Heart right ventricle (tissue), 16 donors: ENCODE measurements at places on chromosomes 2 and 18. TPM values are rescaled to one million over a fixed set of nuclear protein-coding genes. Genes with fewer than 3 reads are reported as not detected.

The PSMA8 gene
- total RNA-seq, result 0.38 TPM

DNA sequence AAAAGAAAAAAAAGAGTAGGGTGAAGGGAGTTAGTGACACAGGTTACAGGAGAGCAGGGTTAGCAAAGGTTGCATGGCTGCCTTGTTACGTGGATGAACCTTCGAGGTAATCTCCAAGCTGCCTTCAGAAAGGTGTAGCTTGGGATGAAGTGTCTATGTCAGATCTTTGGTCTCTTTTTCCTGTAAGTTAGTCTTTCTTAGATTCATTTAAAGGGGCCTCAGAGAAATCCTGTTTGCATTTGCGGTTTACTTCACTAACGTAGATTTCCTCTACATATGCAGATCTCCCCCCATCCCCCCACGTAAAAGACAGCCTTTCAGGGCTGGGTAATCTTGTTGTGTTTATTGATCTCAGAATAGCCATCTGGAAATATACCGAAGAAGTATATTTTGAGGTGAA, 83.7 kb downstream of the MTA3 start:
- no peak for DNase-seq

DNA sequence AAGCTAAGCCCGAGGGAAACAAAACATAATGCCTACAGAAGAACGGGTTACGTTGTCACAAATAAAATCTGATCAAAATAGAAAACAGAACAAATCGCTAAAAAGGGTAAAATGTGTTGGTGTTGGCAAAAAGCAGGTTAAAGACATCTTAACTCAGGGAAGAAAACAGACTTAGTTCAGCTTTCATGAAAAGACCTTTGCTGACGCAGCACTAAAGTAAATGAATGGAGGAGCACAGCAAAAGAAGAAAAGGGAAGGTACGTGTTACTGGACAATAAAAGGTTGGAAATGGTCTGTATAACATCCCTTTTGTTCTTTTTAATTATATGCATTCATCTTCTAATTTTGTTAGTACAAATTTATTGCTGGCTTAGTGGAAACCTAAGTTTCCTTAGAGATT, 117.4 kb upstream of the DSEL start:
- no peak for DNase-seq

GRCh38 chr18:13428319-13428718, 209.8 kb downstream of the LDLRAD4 start:
- DNase-seq, result no peak

DNA sequence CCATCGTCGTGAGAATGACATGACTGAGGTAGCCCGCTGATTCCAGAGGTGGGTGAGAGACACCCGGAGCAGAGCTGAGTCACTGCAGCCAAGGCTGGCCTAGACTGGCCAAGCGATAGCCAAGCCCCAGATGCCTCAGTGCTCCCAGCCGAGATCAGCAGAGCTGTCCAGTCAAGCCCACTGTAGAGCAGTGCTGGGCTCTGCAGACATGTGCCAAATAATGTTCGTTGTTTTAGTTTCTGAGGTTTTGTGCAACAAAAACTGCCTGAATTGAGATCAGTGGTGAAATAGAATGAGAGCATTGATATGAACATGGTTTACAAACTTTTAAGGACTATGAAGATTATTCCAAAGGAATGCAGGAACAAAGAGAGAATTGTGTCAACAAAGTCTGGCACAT, 42.1 kb downstream of the INSIG2 start:
- DNase-seq, result no peak

DNA sequence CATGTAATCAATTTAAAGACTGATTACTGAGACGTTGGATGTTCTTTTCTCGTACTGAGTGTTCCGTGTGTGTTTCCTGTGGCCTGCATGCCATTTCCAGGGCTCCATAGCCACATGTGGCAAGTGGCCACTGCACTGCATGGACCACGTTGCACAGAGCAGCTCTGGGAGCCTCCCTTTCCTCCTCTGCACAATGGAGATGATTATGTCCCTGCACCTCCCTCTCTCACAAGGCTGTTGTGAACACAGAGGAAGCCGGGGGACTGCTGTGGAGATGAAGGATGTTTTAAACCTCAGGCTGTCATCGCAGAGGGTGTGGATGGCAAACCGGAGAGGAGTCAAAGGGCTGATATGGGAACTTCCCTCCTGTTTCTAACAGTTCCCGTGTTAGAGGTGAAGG, 87.7 kb downstream of the TGOLN2 start:
- peak; percentile 33 for DNase-seq

DNA sequence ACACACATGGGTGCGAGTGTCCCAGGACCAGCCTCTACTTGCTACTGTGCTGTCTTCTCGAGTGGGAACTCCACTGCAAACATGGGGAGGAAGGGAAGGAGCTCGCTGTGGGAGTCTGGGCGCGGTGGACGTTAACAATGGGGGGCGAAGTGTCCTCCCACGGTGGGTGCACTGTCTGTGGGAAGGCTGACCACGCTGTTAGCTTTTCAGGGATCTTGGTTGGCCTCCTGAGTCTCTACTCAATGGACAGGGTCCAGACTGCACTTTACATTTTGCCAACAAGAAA, 146.7 kb downstream of the MBP start:
- no peak for DNase-seq

The RTP5 gene
- total RNA-seq, result not detected

DNA sequence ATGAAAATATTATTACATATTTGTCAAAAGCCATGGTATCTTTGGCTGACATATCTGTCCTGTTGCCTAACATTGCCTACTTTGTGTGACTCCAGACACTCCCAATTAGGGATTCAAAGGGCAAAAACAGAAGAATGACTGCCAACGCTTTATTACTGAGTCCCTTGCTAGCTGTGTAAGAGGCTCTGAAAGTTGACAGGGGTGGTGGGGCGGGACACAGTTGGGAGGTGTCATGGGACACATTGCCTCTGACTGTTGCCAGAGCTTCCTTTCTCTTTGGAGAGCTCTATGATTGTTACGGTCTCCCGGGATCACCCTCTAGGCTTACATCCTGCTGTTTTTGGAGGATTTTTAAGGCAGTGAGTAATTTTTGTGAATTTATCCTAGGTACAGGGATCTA, 249.6 kb upstream of the ACVR2A start:
- peak; percentile 11 for DNase-seq

DNA sequence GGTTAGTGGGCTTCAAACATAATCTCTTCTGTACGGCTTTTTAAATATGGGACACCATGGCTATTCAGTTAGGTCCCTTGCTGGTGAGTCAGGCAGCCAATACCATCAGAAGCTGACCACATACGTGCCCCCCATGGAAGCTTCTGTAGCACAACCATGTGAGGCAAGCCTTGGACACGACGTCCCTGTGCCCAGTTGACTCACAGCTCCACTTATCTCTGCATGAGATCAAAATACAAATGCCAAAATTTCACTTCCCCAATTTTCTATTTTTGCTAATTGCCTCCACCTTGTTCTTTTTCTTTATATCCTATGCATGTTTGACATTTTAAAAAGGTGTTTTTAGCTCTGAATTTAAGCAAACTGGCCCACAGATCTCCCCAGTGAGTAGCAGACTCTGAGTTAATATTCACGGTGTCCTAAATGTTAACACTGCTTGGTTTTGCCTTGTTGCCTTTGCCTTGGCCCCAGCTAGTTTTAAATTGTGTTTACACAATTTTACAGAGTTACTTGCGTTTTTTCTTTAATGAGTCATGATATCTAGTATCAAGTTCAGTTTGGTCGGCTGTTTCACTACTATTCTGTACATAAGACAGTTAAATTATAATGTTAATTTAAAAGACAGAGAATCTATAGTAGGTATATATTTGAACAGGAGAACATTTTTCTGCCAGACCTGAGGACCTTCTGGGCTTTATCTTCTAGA, 77.5 kb downstream of the CDCA7 start:
- DNase-seq, result no peak

The GPR39 gene
- total RNA-seq, result not detected

DNA sequence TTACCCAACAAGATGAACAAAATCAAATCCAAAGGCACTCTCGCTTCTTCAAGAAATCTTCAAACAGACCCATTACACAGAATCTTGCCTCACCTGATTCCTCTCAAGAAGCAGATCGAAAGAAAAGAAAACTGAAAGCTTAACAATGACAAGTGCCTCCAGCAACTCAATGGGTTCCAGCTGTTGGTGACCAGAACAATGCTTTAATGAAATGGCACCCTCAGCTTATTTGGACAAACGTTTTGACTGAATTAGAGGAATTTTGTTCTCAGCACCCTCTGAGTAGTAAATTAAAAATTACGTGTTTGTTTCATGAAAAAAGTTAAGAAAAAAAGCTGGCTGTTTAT, 211.0 kb downstream of the ZNF521 start:
- DNase-seq, result no peak

GRCh38 chr2:181657379-181657778, 474 bp upstream of the CERKL start:
- no peak for DNase-seq

GRCh38 chr2:207926133-207926988, 99.0 kb downstream of the PLEKHM3 start:
- DNase-seq, result peak; percentile 26

DNA sequence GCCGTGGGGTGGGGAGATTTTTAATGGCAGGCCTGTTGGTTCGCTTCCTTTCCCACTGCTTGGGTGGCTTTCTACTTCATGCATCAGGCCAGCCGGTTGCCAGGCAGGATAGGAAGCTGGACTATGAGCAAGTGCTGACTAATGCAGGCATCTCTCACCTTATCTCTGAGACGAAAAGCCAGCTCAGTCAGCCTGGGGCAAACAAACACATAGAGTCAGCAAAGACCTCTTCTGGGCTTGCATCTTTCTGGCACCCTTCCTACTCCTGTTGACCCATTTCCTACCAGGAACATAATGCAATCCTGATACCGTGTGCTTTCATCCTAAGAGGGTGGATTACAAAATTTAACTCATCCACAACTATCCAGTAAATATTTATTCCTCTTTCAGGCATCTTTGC, 416.6 kb upstream of the MEX3C start:
- peak; percentile 5 for DNase-seq

The CNDP1 gene
- total RNA-seq, result not detected

DNA sequence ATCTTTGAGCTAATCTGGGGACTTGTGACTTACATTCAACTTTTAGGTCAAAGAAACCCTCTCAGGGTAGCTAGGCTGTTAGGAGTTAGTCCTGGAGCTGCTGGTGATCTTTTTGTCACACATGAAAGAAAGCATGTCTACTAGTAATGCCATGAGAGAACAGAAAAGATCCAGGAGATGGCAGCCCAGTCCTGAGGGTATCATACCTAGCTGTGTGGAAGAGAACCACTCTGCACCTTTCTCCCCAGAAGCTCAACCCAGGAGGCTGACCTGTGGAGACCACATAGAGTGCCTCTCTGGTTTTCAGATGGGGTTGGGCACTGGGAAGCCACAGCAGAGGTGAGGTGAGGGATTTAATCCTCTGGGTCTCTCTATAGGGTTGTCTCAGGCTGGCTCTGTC, 460.2 kb upstream of the UBE2E3 start:
- no peak for DNase-seq

DNA sequence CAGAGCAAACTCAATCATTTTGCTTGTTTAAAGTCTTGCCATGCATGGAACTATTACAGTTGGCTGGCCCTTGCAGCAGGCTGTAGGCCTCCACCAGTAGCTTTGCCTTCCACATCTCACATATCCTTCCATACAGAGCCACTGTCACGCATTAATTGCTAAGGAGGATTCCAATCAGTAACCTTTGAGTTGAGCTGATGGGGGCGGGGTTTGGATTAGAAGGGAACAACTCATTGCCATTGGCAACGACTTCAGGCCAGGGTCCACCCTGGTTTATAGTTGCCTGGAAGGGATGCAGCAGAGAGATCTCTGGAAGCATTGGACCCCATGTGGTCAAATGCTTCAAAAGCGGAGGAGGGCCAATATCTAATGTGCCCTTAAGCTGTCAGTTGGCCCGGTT, 63.3 kb upstream of the TTC39C start:
- no peak for DNase-seq

The KCNJ3 gene
- 1.4 TPM for total RNA-seq

The MOCOS gene
- total RNA-seq, result 0.06 TPM

DNA sequence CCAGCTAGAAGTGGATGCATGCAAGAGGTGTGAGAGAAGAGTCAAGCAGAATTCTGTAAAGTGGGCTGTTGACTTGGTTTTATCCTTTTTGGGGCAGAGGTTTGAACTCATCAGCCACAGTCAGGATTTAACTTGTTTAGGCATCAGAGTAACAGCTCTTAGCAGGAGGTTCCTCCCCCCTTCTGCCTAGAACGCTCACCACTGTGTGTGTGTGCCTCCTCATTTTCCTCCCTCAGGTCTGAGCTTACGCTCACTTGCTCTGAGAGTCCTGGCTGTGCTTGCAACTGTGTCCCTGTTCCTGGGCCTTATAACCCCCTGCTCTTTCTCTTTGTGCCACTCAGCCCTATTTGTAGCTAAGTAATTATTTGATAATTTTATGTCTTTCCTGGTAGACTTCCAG, 167.9 kb downstream of the TMEM182 start:
- DNase-seq, result no peak

The DSG4 gene
- not detected for total RNA-seq

DNA sequence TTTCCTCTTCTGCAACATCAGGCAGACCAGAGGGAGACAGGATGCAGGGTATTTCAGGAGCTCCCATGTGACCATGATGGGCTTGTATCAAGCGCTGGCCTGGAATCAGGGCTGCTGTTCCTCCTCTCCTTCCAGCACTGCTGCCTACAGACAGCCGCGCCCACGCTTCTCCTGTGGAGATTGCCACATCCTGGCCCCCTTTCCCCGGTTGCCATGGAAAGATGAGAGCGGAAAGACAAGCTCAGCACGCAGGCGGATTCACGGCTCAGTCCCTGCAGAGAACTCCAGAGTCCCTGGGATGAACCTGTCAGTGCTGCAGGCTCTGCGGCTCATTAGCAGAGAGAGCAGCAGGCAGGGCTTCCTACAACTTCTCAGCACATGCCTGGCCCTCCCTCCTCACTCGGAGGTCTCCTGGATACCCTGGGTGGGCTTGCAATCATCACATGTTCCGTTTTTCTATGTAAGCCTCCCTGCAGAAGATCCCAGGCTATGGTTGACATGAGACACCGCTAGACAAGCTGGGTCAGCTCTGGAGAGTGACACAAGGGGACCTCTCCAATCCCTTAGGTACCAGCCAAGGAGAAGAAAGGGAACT, 497.8 kb upstream of the MYT1L start:
- peak; percentile 14 for DNase-seq

- no peak for DNase-seq
Observed at GRCh38 chr18:8750954-8751415, 45.6 kb downstream of the MTCL1 start.

DNA sequence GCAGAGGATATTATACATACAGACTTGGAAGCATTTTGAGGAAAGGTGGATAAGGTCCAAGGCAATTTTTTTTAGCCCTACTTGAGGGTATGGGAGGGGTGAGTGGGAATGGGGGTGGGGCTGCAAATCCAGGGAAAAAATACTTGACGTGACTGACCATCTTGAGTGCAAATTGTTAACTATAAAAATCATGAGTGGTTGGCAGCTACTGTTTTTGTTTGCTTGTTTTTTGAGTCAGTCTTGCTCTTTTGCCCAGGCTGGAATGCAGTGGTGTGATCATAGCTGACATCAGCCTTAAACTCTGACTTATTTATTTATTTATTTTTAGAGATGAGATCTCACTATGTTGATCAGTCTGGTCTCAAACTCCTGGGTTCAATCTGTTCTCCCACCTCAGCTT, 458.8 kb downstream of the PIK3C3 start:
- DNase-seq, result no peak

GRCh38 chr2:164203131-164203530, 418.2 kb downstream of the GRB14 start:
- DNase-seq, result no peak

GRCh38 chr18:33700513-33700976, 122.5 kb downstream of the ASXL3 start:
- no peak for DNase-seq
